ENCODE measurements at places on chromosomes 6 and 20.

GRCh38 chr6:11224252-11224965 is 8.1 kb downstream of the NEDD9 start:
- no peak for DNase-seq

GRCh38 chr6:95819939-95820338 is 195.8 kb upstream of the FUT9 start:
- DNase-seq: no peak

- no peak for DNase-seq
These were observed 165.6 kb downstream of the TRIM27 start for GRCh38 chr6:28758046-28758817.

- no peak for DNase-seq
These were observed 259.9 kb downstream of the BMP7 start for GRCh38 chr20:57006411-57007170.

DNA sequence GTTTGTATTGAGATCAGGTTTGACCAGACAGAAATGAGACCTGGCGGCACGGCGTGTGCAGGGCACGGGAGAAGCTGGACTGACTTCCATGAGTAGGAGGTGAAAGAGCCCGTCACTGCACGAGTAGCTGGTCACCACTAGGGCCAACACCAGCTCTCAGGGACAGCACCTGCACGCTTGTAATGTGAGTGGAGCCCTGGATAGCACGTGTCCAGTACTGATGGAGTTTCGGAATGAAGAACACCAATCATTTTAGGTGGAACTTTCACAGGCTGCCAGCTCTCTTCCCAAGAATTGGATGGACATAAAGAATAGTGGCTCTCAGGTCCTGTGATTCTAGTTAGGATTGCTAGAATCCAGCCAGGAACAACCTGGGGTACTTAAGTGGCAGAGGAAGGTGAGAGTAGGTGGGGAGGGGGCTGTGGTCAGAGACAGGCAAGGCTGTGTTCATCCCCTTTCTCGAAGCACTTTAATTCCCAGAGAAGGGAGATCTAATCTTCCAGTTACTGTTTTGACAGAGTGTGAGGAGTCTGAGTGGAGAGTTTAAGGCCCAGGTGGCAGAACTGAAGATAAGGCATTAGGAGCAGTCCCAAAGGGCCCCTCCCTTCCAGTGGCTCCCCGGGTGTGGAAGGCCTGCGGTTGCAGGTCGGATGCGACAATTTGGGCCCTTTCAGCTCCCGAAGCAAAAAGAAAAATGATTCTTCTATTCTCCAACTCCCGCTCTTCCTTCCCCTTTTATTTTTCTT is 314.8 kb downstream of the QKI start:
- no peak for DNase-seq

DNA sequence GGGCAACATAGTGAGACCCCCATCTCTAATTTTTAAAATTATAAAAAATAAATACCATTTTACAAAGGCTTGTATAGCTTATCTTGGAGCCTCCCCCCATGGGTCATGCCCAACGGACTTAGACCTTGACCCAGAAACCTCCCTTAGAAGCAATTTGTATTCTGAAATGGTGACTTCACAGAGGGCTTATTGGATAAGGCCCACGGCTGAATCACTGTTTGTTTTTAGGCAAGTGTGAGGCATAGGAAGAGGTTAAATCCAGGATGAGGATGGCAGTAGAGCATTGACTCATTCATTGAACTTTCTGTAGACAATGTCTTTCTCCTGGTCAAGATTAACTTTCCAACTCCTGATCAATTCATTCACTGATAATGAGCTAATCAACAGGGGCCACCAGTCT is 6.2 kb upstream of the SNAI1 start:
- no peak for DNase-seq

- DNase-seq: no peak
These were observed 329 bp upstream of the GPR6 start for GRCh38 chr6:109977791-109978173.

GRCh38 chr20:23294166-23294565 is 56.4 kb upstream of the NXT1 start:
- DNase-seq: no peak

DNA sequence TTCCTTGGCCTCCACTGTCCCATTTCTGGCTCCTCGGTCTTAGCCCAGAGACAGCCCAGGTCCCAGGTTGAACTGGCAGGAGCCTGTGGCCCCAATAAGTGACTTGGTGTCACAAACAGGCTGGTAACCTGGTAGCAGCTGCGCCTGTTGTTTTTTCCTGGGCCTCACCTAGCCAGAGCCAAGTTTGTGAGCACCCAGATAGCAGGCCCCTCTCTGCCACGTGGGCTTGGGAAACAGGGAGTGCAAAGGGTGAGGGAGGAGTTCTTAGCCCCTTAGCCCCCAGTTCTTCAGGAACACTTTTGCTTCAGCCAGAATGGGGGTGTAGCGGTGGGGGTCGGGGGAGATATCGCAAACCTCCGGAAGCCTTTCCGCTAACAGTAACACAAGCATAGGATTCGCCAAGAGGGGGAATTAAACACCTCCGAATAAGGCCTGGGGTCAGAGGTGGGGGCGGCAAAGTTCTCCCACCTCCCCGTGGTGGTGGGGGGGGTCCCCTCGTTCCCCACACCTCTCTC is 760 bp downstream of the C6orf132 start:
- no peak for DNase-seq

GRCh38 chr6:125201961-125202729 is 48.6 kb downstream of the TPD52L1 start:
- DNase-seq: no peak

DNA sequence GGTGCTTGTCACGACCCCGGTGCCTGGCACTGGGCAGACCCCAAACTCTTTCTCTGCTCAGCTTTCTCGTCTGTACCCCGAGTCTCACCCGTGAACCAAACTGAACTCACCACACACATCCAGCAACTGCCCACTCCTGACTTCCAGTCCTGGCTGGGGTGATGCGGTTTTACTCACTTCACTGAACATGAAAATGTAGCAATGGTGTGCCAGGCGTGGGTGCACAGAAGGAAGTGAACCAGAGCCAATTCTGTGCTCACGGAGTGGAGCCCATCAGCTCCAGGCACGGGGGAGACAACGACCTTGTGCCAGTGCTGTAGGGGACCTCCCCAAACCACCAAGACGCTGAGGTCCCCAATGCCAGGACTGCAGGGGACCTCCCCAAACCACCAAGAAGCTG is 78.7 kb upstream of the AFDN start:
- DNase-seq: no peak

GRCh38 chr6:126117251-126117650 is 130.9 kb downstream of the TRMT11 start:
- no peak for DNase-seq

GRCh38 chr20:24108581-24108980 is 120.0 kb upstream of the GGTLC1 start:
- DNase-seq: no peak

GRCh38 chr6:69303382-69303781 is 493.4 kb downstream of the LMBRD1 start:
- DNase-seq: no peak

- DNase-seq: no peak
These were observed 13.6 kb upstream of the HLA-C start for GRCh38 chr6:31285486-31285885.

- DNase-seq: no peak
These were observed 97.7 kb downstream of the ATG5 start for GRCh38 chr6:106227612-106228507.

DNA sequence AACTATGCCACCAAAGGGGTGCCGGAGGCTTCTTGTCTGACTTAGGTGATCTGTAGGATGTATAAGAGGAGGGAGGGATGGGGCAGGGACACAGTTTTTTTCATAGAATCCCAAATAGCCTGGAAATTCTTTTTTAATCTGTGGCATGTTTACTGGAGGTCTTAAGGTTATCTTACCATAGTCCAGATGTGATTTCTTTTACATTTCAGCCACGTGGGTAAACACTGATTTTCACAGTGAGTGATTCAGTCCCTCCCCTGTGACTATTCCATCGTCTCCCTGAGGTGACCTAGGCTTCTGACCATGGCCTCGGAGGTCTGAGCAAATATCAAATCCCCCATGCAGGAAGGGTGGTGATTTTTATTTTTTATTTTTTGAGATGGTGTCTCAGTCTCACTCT is 67.7 kb downstream of the AKAP12 start:
- DNase-seq: no peak

GRCh38 chr6:159427771-159428170 is 258.6 kb downstream of the FNDC1 start:
- no peak for DNase-seq

- DNase-seq: no peak
These were observed 26.7 kb upstream of the TTPAL start for GRCh38 chr20:44448753-44449546.

- no peak for DNase-seq
These were observed 279.0 kb downstream of the MAFB start for GRCh38 chr20:40410028-40410427.

DNA sequence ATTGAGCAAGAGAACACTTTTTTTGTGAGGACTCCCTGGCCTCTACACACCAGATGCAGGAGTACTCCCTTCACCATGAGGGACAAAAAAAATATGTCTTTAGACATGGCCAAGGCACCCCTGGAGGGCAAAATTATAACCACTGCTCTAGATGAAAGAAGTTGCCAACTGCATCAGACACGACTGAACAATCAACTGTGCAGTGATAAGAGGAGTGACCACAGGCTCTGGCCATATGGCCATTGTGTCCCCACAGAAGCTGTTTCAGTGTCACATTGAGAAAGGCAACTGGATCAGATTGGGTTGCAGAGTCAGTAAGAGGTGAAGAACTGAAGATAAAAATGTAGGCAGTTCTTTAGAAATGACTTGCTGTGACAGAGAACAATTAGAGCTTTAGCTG is 85.7 kb downstream of the C6orf118 start:
- no peak for DNase-seq

DNA sequence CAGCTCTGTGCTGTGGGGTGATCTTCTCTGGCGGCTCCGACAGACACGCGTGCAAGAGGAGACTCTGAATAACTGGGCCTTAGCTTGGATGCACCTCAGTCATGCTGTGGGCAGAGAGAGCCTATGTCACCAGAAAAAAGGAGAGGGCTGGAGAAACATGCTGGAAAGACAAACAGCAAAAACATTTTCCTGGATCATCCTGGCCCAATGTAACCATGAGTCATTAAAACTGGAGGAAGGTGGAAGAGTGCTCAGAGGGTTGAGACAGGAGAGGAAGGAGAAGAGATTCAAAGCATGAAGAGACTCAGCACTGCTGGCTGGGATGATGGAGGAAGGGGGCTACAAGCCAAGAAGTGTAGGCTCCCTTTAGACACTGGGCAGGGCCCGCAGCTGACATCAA is 292.0 kb downstream of the CDH26 start:
- no peak for DNase-seq

GRCh38 chr20:64055893-64056638 is 6.6 kb upstream of the SOX18 start:
- DNase-seq: no peak

DNA sequence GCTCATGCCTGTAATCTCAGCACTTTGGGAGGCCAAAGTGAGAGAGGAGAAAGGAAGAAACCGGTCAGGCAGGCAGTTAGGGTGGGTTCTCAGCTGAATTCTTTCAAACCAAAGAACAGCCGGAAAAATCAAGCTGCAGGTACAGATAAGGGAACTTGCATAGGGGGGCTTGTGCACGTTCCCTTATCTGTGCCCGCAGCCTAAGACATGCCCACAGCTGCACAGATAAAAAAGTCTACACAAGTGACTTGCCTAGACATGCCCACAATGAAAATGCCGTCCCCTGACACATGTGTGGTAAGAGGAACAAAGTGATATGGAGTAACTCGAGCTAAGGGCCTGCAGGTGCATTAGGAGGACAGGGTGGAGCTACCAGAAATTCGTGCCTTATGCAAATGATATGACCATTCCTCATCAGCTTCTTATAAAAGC is 175.8 kb upstream of the SALL4 start:
- no peak for DNase-seq

GRCh38 chr6:43240950-43241349 is 2.3 kb upstream of the TTBK1 start:
- DNase-seq: no peak

DNA sequence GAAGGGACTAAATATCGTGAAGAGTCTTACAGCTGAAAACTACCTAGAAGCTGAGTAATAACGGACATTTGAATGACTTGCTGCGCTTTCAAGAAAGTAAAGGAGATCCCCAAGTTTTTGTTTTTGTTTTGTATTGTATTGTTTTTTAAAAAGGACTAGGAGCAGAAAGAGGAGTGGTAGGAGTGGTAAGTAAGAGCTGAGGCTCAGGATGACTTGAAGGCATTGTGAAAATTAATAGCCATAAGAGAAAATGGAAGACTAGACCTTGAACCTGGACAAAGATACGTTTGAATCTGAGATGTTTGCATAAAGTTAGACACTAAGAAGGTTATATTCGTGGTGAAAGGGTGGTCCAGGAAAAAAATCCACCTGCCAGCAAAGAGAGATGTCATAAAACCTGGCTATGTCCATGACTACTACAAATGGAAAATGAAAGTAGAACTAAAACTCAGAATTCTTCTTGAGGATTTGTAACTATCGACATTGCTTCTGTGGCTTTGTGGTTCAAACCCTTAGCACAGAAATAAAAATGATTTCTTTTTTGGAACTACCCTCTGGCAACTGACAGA is 824.8 kb upstream of the FLRT3 start:
- DNase-seq: no peak

- no peak for DNase-seq
These were observed 50.6 kb downstream of the SRC start for GRCh38 chr20:37396416-37397075.

DNA sequence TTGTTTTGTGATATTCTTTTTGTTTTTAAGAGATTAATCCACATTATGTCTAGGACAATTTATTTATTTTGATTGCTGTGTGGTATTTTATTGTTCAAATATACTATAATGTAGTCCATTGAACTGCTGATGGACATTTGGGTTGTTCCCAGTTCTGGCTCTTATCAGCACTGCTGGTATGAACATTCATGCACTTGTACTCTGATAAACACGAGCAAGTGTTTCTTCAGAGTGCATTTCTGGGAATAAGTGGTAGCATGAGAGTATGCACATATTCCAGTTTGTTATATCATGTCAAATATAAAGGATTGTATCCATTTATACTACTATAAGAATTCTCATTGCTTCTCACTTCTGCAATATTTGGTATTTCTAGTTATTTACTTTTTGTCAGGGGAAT is 7.1 kb downstream of the CALHM6 start:
- DNase-seq: no peak

DNA sequence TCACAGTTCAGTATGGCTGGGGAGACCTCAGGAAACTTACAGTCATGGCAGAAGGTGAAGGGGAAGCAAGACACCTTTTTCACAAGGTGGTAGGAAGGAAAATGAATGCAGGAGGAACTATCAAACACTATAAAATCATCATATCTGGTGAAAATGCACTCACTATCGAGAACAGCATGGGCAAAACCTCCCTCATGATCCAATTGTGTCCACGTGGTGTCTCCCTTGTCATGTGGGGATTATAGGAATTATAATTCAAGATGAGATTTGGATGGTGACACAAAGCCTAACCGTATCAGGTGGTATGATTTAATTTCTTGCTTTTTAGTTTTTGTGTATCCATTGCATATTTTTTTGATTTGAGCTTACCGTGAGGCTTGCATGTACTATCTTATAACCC is 133.2 kb upstream of the SYNCRIP start:
- DNase-seq: no peak

DNA sequence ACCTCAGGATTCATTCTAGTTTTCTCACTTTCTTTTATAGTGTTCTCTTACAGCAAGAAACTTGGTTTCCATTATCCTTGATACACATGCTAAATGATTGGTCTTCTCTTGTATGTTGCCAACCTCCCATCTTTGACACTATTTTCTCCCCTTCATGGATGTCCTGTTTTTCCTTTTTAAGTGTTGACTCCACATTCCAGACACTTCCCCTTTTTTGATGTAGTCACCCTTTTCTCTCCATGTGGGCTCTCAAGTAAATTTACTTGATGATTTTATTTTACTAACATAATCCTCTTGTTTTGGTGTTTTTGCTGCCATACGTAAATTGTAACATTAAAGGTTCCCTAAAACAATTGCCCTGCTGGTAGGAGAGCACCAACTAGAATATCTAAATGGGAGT is 148.1 kb downstream of the ZFAND3 start:
- DNase-seq: no peak

Measured in C1 segment of cervical spinal cord (tissue), 14 donors.